CD4-positive, alpha-beta T cell treated with Interferon gamma for 1 hour (primary cell): ENCODE measurements at places on chromosomes 7 and 10.
A peak's percentile ranks its signal among the peaks of the same experiment; 100 is the strongest.

DNA sequence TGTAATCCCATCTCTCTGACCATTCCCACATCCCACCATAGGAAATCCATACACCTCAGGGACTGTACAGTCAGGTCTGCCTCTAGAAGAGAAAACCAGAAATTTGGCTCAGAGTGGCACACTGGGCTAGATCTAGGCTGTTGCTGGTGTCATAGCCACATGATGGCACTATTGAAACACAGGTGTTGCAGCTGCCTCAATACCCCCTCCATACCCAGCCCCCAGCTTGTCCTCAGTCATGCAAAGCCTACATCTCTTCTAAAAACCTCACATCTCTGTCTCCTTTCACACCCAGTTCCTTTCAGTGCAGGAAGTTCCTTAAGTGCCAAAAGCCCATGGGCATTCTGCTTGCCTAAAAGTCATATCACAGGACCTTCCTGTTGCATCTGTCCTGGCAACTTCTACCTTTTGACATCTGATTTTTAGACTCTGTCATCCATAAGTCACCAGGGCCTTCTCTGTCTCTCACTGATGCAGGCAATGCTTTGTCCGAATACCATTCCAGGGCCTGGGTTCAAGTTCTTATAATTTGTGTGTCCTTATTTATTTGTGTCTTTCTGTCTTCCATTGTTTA is 27.0 kb upstream of the HIBADH start:
- no peak for DNase-seq

GRCh38 chr10:88292185-88292514 is 291.0 kb downstream of the RNLS start:
- no peak for DNase-seq

- DNase-seq = no peak
Observed at GRCh38 chr10:84965468-84965867, 637.1 kb downstream of the CCSER2 start.

DNA sequence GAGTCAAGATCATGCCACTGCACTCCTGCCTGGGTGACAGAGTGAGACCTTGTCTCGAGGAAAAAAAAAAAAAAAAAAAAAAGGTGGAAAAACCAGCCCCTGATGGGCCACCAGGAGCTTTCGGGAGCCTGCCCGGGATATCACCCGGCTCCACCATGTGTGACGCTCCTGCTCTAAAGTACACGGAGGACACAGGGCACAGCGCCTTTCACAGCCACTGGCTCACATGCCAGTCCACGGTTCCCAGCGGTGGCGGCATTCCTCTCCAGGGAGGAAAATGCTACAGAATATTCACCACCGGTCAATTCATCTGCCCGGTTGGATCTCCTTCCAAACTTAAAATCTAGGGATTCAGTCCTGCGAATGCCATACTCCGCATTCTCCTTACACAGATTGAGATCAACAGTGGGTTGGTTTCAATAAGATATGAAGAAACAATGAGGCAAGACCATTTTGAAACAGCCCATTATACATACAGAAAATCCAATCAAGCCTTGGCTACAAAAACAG is 81.2 kb downstream of the CTBP2 start:
- no peak for DNase-seq

DNA sequence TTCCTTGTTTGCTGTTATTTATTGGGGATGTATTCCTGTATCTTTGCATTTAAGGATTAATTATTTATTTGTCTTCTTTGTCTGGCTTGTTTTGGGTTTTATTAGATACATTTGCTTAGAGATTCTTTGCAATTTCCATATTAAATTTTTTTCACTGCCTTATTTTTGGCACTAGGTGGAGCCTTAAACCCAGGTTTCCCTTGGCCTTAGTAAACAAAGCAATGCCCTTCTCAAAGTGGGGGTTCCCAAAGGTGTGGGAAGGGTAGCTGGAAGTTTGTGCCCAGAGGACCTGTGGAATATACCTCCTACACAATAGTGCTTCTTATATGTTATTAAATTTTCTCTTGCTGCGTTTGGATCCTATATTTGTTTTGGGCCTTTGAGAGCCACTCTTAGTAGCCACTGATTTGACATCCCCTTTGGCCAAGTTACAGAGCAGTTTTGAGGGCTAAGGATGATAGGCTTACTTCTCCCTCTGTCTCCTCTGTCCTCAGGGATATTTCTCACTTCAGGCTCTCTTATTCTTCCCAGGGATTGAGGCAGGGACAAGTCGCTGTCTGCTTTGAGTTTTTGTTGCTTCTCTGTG is 162.3 kb downstream of the ITGB1 start:
- no peak for DNase-seq

- DNase-seq = no peak
Observed at GRCh38 chr10:69438536-69439349, 12.5 kb upstream of the TSPAN15 start.

DNA sequence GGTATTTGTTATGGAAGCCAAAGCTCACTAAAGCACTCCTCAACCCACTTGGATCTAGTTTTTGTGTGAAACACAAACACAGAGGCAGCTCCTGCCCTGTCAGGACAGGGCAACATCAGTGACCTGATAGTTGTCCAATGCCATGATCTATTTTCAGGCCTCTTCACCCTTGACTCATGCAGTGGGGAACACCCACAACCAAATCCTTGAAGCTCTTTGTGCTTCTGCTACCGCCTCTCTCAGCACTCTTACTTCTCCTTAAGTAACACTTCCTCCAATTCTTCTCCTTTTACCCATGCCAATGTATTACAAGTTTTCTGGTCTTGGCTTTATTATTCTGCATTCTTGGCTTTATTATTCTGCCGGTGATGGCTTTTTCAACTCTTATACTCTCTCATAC is 425.3 kb downstream of the INHBA start:
- no peak for DNase-seq

DNA sequence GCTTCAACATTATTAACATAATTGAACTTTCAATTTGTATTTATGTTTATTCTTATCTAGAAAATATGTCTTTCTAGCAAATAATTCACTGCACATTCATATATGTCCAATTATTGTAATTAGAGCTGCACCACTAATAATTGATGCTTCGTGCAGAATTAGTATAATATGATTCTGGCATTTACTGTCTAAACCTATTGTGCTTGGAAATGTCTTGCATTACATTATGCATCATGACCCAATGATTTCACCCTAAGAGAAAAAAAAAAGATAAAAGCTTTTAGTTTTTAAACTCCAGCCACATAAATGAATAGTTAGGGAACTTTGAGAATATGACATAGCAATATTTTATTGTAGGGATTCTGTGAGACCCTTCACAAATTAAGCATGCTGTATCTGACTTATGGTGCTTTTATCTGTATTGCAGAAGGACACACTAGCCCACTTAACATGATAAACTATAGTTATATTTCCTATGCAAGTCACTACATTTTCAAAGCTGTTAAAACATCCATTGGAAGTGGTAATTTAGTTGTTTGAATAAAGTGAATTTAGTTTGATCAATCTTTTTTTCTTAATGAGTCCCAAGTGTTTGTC is 1609.1 kb downstream of the REEP3 start:
- DNase-seq = no peak

DNA sequence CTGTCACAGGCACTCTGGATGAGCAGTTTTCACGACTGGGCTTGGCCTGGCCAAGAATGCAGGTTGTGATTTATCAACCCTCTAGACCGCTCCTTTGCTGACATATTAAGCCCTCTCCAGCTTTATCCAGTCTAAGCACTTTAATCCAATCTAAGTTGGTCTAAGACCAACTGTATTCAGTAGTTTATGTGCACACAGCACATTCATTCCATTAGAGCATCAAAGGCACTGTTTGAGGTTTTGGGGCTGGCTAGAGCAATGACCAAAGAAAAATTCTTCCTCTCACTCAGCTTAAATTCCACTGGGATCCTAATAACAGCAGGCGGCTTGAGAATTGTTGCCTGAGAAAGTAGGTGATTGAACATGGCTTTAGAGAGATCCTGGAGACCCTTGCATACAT is 176.0 kb upstream of the INSYN2A start:
- DNase-seq = no peak

GRCh38 chr10:77834943-77835668 is 91.4 kb downstream of the DLG5 start:
- no peak for DNase-seq

DNA sequence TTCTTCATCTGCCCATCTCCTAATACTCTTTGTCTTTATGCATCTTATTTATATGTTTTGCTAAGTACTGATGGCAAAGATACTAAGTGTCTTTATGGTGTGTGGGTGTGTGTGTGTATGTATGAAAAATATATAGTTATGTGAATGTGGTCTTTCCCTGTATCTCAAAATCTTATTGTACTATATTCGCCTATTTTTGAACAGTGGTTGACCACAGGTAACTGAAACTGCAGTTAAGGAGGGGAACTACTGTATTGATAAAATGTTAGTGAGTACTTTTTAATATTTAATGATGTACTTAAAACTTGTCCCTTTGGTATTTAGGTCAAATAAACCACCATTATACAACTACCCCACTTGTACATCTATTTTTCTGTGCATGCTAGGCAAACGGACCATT is 85.9 kb downstream of the ADD3 start:
- no peak for DNase-seq

- DNase-seq = no peak
Observed at GRCh38 chr10:69749178-69750010, 52.3 kb upstream of the COL13A1 start.

DNA sequence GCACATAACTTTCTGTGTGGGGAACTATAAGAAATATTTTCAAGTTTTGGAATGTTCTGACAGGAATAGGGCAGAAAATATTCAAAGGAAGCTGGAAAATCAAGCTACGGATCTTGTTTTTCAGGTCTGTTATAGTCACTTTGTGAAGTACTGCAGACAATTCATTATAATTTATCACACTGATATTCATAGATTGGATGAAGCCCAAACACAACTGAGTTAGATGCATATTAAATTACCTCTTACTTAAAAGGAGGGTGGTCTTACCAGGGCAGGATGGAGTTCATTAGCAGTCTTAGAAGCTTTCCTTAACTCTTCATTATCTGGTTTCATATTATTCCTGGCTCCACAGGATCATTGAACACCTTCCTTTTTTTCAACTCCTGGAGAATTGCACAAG is 242.3 kb downstream of the DYNC1I1 start:
- DNase-seq = no peak

- DNase-seq = no peak
Observed at GRCh38 chr10:132465889-132466519, 69.0 kb downstream of the PWWP2B start.

- no peak for DNase-seq
Observed at GRCh38 chr10:108521827-108522492, 1357.5 kb upstream of the SORCS1 start.

GRCh38 chr10:1109795-1110673 is 53.8 kb downstream of the WDR37 start:
- DNase-seq = peak; percentile 56

- no peak for DNase-seq
Observed at GRCh38 chr7:11714205-11714604, 117.8 kb downstream of the THSD7A start.

- no peak for DNase-seq
Observed at GRCh38 chr7:72053292-72053691, 358.8 kb downstream of the CALN1 start.

- no peak for DNase-seq
Observed at GRCh38 chr10:124254490-124254889, 161.1 kb upstream of the CHST15 start.

- DNase-seq = peak; percentile 88
Observed at GRCh38 chr10:22228943-22229801, 11.4 kb upstream of the EBLN1 start.

DNA sequence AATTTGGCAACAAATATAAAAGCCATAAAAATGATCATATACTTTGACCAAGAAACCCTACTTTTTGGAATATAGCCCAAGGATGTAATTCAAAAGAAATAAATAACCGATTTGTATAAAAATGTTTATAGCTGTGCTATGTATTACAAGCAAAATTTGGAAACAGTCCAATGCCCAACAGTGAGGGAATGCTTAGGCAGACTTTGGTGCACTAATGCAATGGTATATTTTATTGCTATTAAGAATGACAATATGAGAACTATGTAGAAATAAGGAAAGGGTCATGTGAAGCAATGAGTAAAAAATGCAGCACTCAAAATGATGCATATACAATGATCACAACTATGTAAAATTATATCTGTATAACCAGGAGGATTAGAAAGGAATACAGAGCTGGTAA is 273.8 kb upstream of the HPS1 start:
- DNase-seq = no peak

DNA sequence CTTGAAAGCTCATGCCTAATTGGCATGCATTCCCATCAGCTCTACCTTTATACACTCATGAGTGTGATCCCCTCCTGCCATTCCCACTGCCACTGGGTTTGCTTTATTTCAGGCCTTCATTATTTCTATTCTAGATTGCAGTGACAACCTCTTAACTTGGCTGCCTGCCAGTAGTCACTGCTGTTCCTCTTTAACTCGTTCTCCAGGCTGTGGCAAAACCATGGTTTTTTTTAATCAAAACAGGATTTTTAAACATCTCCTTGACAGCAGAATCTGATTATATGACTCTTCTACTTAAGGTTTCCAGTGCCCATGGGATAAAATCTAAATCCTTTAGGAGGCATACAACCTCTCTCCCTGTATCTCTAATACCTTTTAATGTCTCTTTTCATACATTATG is 223.7 kb upstream of the PCDH15 start:
- DNase-seq = no peak

DNA sequence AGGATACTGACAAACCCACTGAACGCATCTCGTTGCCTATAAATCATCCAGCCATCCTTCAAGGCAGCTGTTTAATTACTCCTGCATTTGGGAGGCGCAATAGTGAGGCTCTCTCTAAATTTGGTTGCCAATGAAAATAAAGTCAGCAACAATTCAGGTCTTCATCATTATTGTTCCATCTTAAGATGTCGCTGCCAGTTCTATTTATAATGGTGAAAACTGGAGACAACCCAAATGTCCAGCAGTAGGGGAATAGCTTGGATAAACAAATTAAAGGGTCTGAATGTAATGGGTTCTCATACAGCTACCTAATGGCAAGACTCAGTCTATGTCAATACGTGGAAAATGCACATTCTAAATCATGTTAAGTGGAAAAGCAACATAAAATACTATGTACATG is 120.1 kb upstream of the PLXNA4 start:
- DNase-seq = no peak

DNA sequence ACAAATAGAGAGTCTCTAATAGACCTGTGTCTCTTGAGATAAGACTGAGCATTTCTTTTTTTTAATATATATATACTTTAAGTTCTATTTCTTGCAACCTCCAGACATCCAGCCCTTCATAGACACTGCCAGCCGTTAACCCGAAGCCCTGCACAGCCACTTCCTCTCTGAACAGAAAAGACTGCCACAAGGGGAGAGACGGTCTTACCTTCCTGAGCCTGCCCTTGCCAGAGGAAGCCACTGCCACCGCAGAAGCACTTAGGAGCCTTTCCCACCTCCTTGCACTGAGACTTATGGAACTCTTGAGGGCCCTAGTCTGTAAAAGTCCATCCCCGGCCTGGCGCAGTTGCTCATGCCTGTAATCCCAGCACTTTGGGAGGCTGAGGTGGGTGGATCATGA is 31.8 kb upstream of the PRSS1 start:
- DNase-seq = no peak
